ENCODE measurements at places on chromosomes 5 and 9.

DNA sequence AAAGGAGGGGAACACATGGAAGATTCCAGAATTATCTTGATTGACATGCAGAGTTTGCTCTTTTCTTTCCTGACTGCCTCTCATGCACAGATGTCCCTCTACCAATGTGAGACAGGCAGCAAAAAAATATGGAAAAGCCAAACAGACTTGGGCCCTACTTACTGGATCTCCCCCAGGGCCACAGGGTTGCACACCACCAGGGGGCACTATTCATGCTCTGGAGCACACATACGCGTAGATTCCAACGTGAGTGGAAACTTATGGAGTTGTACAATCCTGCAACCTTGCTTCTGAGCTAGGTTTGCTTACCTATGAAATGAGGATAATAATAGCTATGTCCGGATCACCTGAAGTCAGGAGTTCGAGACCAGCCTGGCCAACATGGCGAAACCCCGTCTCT, 319.5 kb downstream of the ARHGEF28 start:
- no peak for DNase-seq

GRCh38 chr5:44365345-44365744, 23.9 kb downstream of the FGF10 start:
- no peak for DNase-seq

DNA sequence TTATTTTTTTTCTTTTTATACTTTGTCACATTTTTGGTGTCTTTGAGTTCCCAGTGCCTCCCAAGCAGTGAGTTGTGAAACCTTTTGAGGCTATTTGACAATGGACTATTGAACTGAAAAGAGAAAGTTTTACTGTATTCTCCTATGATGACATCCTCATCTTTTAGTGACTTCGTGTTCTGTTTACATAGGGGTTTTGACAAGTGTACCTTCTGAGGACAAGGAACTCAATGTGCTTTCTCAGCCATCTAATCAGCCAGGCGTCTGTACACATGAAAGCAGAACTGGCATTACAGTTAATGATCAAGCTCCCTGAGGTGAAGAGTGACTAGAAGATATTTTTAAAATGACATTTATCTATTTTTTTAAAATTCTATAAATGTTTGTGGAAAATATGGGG, 175.5 kb downstream of the ANXA1 start:
- DNase-seq, result no peak

DNA sequence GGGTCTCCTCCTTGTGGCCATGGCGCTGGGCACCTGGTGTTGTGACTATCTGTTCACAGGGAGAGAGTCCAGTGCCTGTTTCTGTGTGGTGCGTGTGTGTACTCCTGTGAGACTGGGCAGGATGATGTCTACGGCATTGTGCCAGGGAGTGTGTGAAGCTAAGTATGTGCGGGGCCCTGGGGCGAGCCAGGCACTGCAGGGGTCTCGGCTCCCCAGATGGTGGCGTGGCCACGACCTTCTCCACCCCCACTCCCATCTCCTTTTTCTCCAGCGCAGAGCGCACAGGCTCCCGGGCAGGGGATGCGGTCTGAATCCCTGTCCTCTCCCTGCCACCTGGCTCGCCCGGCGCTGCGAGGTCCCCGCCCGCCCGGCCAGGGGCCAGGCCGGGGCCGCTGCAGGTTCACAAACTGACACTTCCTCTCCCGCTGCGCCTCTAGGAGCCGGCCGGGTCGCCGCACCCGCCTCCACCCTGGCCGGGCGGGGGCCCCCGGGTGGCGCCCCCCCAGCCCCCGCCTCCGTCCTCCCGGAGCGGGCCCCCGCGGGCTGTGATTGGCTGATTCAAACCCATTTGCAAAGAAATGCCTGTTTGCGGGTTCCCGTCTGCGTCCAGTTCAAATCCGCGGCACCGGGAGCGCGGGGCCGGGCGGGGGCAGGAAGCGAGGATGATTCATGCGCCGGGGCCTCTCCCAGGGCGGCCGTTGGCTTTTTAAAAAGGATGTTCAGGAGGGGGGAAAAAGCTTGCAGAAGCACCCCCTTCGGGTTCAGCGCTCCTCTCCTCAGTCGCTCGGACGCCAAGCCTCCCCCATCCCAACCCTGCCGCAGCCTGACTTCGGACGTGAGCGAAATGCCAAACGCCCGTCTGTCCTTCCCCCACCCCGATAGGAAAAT, 790 bp downstream of the PHF19 start:
- peak; percentile 63 for DNase-seq

- no peak for DNase-seq
These were observed 48.0 kb upstream of the LRRC19 start for GRCh38 chr9:27053369-27054022.

- DNase-seq, result no peak
These were observed 4.7 kb downstream of the ZFAND5 start for GRCh38 chr9:72360324-72360723.

DNA sequence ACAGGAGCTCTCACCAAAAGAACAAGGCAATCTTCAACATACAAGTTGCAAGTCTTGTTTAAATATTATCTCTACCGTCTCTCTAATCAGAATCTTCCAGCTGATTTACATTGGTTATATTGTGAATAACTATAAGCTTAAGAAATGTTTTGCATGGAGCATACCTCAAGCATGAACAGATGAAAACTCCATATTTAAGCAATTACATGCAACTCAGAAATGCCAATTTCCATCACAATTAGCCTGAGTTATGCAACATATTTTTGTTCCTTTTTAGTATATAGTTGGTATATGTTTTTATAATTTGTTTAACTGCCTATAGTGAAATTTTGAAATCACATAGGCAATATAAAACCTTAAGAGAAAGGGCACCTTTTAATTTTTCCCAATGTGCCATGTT, 142.5 kb downstream of the DENND1A start:
- DNase-seq, result no peak

DNA sequence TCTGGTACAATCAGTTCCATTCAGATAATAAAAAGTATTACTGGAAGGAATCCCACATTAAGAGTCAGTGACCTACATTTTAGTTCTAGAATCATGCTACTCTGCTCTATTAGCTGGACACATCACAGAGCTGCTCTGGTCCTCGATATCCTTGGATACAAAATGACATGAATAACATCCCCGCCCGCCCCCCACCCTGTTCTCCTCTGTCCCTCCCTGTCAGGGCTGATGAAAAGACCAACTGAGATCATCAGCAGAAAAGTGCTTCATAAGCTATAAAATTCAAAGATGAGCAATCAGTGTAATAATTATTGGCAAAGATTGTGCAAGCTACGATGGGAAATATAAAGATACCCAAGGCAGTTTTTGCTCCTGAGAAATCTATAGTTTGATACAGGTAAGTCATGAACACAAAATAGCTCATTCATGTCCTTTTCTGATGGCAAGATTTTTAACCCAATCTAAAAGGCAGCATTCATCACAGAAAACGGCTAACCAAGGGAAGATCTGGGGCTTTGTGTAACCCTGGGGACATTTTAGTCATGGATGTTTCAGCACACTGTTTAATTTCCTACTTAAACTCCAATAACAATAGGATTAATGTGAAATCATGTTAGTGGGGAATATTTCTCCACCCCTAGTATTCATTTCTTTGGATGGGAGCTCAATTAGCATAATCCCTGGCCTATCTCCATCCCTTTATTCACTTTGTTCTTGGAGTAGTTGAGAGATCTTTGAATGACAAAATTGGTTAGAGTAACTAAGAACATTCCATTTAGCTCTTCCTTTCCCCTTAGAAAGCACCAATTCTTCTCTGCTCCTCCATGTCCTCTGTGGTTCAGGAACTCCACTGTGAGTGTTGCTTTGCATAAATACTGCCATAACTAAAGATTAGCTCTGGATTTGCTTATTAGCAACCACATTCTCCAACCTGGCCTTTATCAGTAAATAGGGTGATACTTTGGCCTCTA, 459.4 kb upstream of the GRIA1 start:
- DNase-seq, result no peak

- DNase-seq, result no peak
These were observed 65.5 kb upstream of the SPRY4 start for GRCh38 chr5:142390334-142390733.

GRCh38 chr9:137250329-137251193, 525 bp upstream of the STPG3 start:
- no peak for DNase-seq

DNA sequence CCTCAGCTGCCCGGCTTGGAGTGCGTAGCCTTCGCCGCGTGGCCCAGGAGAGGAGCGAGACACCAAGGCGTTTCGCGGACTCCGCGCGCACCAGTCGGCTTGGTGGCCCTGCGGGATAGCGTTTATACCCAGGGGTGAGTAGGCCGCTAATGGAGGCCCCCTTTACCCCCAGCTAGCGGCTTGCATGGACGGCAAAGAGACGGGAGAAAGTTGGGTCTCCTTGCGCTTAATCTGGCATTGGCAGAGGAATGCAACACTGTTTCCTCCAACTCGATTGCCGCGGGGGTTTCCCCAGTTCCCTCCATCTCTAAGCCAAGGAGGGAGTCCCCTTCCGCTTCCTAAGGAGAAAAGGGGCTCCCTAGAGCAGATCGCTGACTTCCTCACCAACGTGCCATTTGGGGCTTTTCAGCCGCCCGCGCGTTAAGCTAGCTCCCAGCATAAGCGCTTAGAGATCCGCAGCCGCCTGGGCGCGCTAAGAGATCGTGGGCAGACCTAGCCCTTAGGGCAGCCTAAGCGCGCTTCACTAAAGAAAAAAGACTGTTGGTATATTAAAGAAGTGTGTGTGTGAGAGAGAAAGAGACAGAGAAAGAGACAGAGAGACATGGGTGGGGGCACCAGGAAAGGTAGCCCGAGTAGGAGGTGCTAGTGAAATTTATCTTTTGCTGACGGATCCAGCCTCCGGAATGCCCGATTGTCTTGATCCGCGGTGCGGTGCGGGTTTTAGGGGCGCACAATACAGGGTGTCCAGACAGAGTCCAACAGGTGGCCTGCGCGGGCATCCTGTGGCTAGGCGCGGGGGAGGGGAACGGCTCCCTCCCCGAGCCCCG, 597.9 kb upstream of the SGCD start:
- DNase-seq, result no peak

DNA sequence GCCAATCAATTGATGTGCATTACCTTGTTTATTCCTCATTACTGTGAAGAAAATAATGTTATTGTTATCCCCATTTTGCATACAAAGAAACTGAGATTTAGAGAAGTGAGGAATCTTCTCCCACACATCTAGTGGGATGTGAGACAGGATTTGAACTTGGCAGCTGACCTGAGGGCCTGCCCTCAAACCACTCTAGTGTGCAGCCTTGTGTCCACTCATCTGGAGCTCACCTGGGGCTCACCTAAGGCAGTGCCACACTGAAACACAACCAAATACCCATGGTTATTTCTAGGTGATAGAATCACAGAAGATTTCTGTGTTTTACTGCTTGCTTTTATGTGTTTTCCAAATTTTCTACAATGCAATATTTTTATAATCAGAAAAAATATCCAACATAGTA, 94.7 kb upstream of the SAP30L start:
- no peak for DNase-seq

DNA sequence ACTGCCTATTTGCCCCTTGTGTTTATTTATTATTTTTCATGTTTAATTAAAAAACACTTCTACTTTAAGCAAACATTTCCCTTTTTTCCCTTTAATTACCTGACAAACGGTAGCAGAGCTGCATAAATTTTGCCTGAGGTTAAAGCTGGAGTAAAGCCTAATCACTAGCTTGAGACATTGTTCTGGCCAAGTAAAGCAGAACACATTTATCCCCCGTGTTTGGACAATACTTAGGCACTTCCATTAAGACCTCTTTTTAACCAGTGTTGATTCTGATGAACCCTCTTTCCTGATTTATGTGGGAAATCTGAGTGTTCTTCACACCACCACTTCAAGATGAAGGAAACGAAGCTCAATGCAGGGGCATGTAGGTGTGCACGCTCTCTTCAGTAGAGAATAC, 54.5 kb downstream of the BNC2 start:
- no peak for DNase-seq

- DNase-seq, result no peak
These were observed 471.0 kb downstream of the EFNA5 start for GRCh38 chr5:107199756-107200155.

GRCh38 chr5:176732306-176732705, 78.1 kb upstream of the UNC5A start:
- DNase-seq, result no peak

DNA sequence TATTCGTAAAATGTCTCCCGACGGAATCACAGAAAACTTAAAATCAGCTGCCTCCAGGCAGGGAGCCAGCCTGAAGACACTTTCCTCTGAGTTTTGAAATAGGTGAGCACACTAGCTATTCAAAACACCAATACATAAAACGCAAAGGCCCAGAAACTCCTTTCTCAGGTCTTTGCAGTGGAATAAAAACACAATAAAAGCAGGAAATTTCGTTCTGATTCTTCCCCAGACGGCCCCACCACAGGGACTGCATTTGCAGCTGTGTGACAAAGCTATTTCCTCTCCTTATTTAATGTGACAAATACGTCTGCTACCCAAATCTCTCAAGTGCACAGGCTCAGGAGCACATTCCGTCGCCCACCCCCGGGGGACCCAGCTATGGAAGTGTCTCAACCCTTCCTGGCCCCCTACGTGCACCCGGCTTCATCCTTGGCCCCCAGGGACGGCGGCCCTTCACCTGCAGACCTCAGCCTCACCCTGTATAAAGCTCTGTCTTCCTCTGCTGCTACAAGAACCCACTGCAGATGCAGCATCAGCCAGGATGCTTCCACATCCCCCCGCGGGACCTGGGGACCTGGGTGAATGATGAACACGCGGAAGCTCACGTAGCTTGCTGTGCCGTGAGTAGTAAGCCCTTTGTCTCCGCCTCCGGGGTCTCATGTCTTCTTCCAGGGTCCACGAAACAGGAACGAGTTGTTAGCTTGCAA, 24.9 kb downstream of the AHRR start:
- no peak for DNase-seq

DNA sequence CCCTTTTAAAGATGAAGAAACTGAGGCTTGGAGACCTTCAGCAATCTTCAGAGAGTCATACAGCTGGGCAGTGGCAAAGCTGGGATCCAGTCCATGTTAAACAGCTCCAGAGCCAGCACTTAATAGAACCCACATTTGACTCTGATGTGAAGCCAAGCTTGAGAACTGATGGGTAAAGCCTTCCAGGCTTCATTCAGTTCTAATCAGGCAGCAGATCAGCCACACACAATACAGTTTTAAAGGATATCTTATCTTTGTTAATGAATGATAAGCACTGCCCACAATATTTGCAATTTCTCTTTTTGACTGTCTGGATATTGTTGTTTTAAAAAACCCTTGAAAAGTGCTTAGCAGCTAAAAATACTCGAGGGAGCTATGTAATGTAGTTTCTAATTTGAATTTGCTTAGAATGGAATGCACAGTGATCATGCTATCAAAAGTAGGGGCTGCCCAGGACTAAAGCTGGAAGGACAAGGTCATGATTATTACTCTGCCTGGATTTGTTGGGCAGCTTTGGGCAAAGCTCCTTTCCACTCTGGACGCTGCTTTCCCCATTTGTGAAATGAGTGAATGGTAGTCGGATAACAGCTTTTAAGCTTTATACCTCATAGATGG, 31.3 kb upstream of the HTR4 start:
- DNase-seq, result no peak

DNA sequence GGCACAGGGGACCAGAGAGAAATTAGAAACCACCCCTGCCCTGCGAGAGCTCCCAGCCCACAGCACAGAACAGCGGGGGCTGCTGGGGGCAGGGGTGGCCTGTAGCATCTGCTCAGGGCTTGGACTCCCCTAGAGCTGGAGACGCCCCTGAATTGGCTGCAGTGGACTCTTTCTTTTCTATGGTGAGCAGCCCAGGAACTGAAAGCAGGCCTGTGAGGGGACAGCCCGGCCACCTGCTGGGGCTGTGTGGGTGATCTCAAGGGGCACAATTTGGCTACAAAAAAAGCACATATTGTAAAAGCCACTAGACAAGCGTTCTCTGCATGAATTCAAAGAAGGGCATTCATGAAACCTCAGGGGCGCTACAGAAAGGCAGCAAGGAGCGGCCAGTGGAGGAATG, 57.5 kb upstream of the ICE1 start:
- no peak for DNase-seq

- DNase-seq, result no peak
These were observed 126.4 kb upstream of the ADAMTSL1 start for GRCh38 chr9:18347386-18348082.

Data from activated CD4-positive, alpha-beta T cell treated with anti-CD3 and anti-CD28 coated beads, Interleukin-2, amount 50 U/mL, for 4 hours (primary cell).